ENCODE measurements at places on chromosomes 2 and 18.

DNA sequence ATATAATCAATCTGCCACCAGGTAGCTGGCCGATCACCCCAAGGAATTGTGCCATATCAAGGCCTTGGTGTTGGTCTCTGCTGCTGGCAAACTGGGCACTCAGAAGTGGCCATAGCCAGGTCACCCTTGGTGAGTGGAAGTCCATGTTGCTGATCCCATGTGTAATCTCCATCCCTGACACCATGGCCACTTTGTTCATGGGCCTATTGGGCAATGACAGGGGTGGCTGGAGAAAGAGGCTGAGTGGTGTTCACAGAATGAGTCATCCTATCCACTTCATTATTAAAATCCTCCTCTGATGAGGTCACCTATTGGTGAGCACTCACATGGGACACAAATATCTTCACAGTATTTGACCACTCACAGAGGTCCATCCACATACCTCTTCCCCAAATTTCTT lies 26.7 kb upstream of the CD226 start:
- no peak for DNase-seq

DNA sequence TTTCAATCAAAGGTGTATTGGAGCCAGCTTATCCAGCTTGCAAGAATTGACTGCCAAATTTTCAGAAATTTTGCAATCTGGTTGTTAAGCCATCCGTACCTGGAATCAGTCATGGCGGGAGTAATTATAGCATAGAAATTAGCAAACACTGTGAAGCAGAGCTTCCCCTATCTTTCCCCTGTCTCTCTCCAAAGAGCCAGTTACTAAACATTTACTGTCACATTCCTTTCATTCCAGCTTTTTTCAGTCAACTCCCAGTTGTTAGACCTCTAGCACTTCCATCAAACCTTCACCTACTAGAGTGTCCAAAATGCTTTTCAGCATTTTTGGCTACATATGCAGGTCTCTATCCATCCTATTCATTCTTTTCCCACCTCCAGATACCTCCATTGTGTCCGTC lies 137.4 kb downstream of the MC4R start:
- no peak for DNase-seq

- DNase-seq, result no peak
These were observed 27.8 kb upstream of the RHOB start for GRCh38 chr2:20419007-20419576.

DNA sequence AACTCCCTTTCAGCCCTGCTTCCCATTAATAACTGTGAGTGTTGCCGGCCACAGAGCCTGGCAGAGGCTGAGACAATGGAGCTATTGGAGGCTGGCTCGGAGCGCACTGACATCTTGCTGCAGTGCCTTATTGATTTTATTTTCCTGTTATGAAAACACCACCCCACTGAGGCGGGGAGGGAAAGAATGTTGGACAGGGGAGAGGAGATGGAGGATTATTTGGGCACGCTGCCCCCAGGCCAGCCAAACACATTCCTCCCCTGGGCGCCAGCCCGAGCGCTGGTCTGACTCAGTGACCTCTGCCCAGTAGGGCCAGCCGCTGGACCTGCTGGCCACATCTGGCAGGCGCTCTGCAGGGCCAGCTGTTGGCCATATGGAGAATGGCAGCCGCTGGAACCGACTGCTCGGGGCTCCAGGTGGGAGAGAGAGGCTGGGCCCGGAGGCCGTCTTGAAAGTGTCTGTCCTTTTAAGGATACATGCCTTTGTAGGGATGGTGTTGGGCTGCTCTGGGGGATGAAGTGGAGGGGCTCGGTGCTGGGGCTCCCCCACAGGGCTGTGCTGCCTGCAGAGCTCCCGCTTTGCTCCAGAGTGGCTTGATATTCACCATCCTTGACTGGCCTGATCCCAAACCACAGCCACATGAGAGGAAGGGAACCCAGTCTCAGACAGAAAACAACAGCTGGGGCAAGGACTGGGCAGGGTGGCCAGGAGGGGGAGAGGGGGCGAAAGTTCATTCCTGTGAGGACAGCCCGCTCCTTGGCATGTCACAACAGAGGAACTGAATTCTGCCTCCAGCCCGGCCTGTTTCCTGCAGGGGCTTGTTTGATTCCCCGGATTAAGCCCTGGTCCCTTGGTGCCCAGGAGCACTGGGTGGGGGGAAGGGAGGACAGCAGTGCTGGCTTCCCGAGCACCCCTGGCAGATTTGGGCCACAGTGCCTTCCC lies 179.0 kb downstream of the KLHL29 start:
- no peak for DNase-seq

DNA sequence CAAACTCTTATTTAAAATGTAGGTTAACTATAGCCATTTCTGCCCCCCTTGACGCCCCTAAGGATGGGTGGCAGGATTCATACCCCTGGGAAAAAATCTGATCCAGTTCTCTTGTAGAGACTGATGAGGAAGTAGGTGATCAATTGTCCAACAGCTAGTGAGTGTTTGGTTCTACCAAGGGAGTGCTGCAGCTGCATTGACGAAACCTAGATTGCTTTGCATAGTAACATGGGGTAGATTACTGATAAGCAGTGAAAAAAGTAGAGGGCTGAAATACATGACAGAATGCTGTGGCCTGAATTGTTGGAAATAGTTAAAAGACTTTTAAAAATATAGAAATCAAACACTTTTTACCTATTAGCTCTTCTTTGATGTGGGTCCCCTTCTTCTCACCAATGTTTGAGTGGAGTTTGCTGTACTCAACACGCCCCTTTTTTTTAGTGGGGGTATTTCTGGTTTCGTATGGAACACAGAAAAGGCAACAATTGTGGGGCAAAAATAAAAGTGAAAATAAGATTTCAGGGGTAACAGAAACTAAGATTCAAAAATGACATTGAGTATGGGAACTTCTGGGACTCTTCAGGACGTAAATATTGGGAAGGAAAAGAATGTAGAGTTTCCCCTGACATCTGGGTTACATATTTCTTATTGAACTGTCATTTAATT lies 66.2 kb downstream of the MAIP1 start:
- DNase-seq, result no peak
